Smooth muscle cell of bladder (primary cell): ENCODE measurements at places on chromosomes 2 and 18. TPM values are rescaled to one million over a fixed set of nuclear protein-coding genes. Genes with fewer than 3 reads are reported as not detected.

ABHD3 gene
- total RNA-seq: 5.5 and 6.4 TPM in 2 replicates

GKN2 gene
- total RNA-seq: not detected in 2 replicates

DLX1 gene
- not detected in 2 replicates for total RNA-seq

ZNF385B gene
- 0.09 TPM in 1 of 2 replicates, not detected in the other for total RNA-seq

LRP2 gene
- total RNA-seq: not detected in 2 replicates

SERPINB7 gene
- total RNA-seq: 1.4 and 4.1 TPM in 2 replicates

ACVR1 gene
- 21.2 and 23.4 TPM in 2 replicates for total RNA-seq

LIMS2 gene
- 2.8 and 3.1 TPM in 2 replicates for total RNA-seq

INHA gene
- total RNA-seq: 0.28 and 0.46 TPM in 2 replicates
